ENCODE measurements at places on chromosomes 16 and 17. TPM values are rescaled to one million over a fixed set of nuclear protein-coding genes. Genes with fewer than 3 reads are reported as not detected.

Gene TMEM100
- total RNA-seq: not detected

Gene CA5A
- total RNA-seq: not detected

Gene SEZ6L2
- 0.30 TPM for total RNA-seq

Gene SLC25A11
- 65.2 TPM for total RNA-seq

- H3K36me3 ChIP-seq: no peaks in the 10 kb centered on the region
- no peak for DNase-seq
- no peaks in the 10 kb centered on the region for H3K4me1 ChIP-seq
- H3K27me3 ChIP-seq: no peaks in the 10 kb centered on the region
Observed at GRCh38 chr16:12390644-12391043, 413.0 kb downstream of the CPPED1 start.

GRCh38 chr17:79847698-79848369, 8.6 kb upstream of the CBX4 start:
- no peak overlapping the region for H3K27ac ChIP-seq
- H3K36me3 ChIP-seq: no peaks in the 10 kb centered on the region
- H3K4me1 ChIP-seq: peaks cover 9% of the 10 kb centered on the region
- H3K4me3 ChIP-seq: no peak overlapping the region

DNA sequence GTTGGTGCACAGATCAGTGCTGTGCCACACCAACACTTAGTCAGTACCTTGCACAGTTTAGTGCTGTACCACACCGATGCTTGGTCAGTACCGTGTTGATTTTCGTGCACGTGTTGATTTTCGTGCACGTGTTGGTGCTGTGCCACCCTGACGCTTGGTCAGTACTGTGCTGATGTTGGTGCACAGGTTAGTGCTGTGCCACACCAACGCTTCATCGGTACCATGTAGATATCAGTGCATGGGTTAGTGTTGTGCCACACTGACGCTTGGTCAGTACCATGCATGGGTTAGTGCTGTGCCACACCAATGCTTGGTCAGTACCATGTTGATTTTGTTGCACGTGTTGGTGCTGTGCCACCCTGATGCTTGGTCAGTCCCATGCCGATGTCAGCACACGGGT, 103.5 kb downstream of the NPIPB11 start:
- DNase-seq: no peak
- no peak overlapping the region for H3K27ac ChIP-seq
- no peaks in the 10 kb centered on the region for H3K4me1 ChIP-seq
- no peak overlapping the region for H3K4me3 ChIP-seq
- H3K36me3 ChIP-seq: no peaks in the 10 kb centered on the region

GRCh38 chr16:12207939-12208338, 231.4 kb downstream of the SNX29 start:
- H3K36me3 ChIP-seq: peaks cover 3% of the 10 kb centered on the region
- H3K4me1 ChIP-seq: peaks cover 2% of the 10 kb centered on the region
- no peaks in the 10 kb centered on the region for H3K27me3 ChIP-seq
- no peak overlapping the region for H3K4me3 ChIP-seq
- no peak for DNase-seq

DNA sequence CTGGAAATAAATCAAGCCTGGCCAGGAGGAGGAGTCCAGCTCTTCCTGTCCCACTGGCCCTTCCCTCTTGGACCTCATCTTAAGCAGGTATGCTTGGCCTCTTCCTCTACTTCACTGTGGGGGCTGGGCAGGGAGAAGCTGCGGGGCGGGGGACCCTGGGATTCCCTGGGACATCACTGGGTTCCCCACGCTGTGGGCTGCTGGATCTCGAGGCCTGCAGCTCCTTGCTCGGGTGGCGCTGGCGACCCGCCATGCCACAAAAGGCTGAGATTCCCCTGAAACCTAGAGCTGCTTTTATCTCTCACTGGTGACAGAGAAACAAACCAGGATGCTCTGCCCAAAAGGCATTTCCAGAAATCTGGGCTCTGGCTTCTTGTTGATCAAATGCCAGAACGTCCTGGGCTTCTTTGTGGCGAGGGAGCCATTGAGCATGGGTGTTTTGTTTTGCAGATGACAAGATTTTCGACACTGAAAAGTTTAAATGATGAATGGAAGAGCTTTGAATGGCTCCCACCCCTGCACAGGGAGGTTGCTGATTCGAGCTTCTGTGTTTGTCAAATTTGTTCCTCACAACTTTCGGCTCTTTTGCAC, 8.6 kb upstream of the PGS1 start:
- peaks cover 8% of the 10 kb centered on the region for H3K4me1 ChIP-seq
- no peak overlapping the region for H3K27ac ChIP-seq
- H3K36me3 ChIP-seq: no peaks in the 10 kb centered on the region
- H3K4me3 ChIP-seq: no peak overlapping the region
- no peak for DNase-seq
- H3K27me3 ChIP-seq: no peaks in the 10 kb centered on the region

- H3K4me3 ChIP-seq: no peak overlapping the region
- H3K27ac ChIP-seq: no peak overlapping the region
- peaks cover 2% of the 10 kb centered on the region for H3K27me3 ChIP-seq
Observed at GRCh38 chr16:56234737-56235136, 43.4 kb downstream of the GNAO1 start.

- peaks cover 45% of the 10 kb centered on the region for H3K27me3 ChIP-seq
- peaks cover 44% of the 10 kb centered on the region for H3K4me1 ChIP-seq
- DNase-seq: peak; percentile 30
- H3K36me3 ChIP-seq: no peaks in the 10 kb centered on the region
Observed at GRCh38 chr17:48577330-48577945, 712 bp downstream of the HOXB4 start.

DNA sequence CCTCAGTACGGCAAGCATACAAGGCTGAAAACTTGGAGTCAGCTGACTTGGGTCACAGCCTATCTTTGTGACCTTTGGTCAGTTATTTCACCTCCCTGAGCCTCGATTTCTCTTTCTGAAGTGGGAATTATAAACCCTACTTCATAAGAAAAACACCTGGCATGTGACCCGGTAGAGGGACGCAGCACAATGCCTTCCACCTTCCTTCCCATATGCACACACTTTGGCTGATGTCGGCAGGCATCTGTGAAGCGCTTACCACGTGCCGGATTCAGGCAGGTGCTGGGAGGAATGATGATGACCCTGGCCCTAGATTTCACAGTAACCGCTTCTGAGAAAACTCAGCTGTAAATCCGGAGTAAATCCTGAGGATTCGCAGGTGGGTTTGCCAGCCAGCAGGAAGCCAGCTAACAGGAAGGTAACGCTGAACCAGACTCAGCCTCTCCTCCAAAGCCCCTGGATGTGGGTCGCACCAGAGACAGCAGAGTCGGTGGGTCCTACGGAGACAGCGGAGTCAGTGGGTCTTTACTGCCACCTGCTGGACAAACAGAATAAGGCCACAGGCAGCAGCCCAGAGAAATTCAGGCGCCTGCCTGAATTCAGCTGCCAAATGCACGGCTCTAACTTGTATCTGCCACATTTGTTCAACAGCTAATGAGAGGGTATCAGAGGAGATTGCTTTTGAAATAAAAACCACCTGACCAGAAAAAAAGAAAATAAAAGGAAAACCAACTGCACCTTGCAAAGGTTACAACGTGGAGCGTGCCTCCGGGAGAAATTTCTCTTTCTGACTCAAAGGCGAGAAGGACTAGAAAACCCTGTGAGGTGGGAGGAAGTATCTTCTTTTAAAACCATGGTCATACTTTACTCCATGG, 16.6 kb downstream of the COPRS start:
- DNase-seq: peak; percentile 79
- H3K27ac ChIP-seq: no peak overlapping the region
- H3K4me3 ChIP-seq: no peak overlapping the region
- H3K4me1 ChIP-seq: no peaks in the 10 kb centered on the region

GRCh38 chr16:77148121-77148520, 42.9 kb upstream of the MON1B start:
- no peak overlapping the region for H3K27ac ChIP-seq
- no peaks in the 10 kb centered on the region for H3K36me3 ChIP-seq
- peaks cover 22% of the 10 kb centered on the region for H3K27me3 ChIP-seq
- no peak overlapping the region for H3K4me3 ChIP-seq
- no peaks in the 10 kb centered on the region for H3K4me1 ChIP-seq
